ENCODE measurements at places on chromosomes 11 and 22.

DNA sequence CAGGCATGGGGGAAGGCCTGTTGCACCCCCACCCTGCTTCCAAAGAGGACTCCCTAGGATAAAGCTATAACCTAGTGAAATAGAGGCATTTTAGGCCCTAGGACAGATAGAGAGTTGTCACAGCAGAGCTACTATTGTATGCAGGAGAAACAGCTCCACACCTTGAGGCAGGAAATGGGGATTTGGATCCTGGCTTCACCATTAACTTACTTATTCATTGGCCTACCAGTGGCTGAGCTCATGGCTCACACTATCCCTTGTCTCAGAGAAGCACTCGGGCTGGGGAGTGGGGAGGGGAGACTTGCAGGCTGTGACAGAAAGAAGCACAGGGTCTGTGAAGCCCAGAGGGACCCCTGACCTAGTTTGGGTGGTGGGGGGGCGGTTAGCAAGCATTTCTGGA lies 999 bp upstream of the PDE2A start:
- DNase-seq, result no peak

DNA sequence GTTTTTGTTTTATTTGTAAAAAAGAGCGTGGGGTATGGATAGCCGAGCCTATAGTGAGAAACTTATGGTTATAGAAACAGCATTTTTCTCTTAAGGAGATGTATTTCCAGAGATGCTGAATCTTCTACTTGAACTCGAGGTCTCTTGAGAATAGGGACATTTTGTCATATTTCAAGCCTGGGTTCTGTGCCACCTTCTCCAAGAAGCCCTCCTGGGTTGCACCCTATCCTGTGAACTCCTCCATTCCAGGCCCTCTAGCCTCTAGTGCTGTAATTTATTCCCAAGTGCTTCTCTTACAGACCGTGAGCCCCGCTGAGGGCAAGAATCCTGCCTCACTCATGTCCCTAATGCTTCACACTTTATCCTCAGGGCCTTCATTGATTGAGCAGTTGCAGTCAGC lies 108.6 kb downstream of the KIAA1671 start:
- DNase-seq, result no peak

GRCh38 chr11:46711303-46711702 lies 7.7 kb upstream of the F2 start:
- no peak for DNase-seq

DNA sequence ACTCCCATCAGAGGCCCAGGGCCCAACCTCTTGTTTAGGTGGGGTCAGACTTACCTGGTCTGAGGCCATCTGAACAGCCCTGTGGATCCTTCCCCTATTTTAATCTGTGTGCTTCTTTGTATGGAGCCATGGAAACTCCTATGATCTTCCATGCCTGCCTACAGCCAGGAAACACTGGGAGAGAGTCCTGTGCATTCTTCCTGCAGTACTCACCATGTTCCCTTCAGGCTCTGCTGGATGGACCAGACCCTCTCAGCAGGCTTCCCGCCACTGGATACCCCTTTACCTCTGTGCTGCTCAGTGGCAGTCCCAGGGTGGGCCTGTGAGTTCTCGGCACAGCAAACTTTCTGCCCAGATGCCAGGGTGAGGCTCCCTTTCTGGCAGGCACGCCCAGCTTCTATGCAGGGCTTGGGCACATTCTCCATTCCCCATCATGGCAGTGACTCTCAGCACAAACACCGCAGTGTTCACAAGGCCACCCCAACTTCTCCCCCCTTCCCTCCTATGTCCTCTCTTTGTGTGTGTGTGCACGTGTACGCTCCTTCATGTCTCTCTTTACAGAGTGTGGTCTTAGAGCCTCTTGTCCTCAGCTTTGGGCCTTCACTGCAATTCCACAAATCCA lies 34.8 kb downstream of the NEU3 start:
- no peak for DNase-seq

GRCh38 chr11:3188496-3189195 lies 23.5 kb upstream of the OSBPL5 start:
- DNase-seq, result no peak

GRCh38 chr11:77125191-77125590 lies 2.9 kb upstream of the MYO7A start:
- DNase-seq, result no peak

DNA sequence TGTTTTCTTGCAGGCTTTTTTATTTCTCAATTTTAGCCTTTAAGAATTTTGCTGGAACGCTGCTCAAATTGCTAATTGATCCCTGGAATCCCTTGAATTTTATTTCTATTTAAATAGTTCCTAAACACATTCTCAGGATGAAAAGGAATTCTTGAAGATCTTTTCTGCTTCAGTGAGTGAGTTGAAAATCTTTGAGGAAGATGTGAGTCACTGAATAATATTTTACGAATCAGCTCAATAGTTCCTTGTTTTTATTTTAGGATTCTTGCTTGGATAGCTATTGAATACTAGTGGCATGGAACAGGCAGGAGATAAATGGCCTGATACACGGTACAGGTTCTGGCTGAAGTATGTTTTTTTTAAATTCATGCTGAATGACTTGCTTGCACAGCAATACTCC lies 194.6 kb upstream of the CCDC90B start:
- DNase-seq, result no peak

DNA sequence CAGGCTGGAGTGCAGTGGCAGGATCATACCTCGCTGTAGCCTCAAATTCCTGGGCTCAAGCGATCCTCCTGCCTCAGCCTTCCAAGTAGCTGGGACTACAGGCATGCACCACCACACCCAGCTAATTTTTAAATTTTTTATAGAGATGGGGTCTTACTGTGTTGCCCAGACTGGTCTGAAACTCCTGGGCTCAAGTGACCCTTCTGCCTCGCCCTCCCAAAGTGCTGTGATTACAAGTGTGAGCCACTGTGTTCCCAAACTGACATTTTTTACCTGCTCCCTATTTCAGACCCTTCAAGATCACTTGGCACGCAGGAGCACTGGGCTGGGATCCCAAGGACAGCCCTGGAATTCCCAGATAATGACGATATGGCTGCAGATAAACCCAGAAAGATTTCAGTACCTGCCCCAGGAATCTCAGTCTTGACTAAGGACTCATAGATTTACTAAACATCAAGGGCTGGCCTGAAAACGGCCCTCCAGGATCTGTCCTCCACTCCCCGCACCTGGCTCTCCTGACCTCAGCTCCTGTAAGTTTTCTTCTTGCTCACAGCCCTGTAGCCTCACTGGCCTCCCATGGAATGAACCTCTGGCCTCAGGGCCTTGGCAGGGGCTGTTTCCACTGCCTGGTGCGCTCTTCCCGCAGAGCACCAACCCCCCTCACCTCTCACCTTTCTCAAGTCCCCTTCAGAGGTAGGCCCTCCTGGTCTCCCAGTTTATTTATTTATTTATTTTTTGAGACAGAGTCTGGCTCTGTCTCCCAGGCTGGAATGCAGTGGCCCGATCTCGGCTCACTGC lies 3.6 kb upstream of the CSNK1E start:
- DNase-seq, result no peak

DNA sequence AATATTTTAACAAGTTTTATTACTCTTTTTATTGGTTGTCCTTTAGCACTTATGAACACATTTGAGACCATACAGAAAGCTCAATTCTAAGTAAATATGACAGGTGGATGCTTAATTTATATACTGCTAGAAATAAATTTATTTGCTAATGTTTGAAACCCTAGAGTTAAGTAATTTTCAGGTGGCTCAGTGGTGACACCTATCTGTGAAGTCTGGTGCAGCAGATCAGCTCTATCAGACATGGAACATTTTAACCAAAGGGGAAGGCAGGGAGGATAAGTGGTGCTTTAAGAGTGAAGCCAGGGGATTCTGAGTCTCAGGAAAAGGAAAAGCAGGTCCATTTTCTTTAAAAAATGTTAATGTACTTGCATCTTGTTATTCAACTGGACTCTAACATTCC lies 175.8 kb downstream of the DSCAML1 start:
- DNase-seq, result no peak
